Epithelial cell of alveolus of lung (primary cell): ENCODE measurements at places on chromosomes 11 and 22. TPM values are rescaled to one million over a fixed set of nuclear protein-coding genes. Genes with fewer than 3 reads are reported as not detected.

The POLA2 gene
- 11.7 and 18.0 TPM in 2 replicates for total RNA-seq

The A4GALT gene
- total RNA-seq, result 14.6 and 33.6 TPM in 2 replicates

The BAIAP2L2 gene
- 0.13 and 4.4 TPM in 2 replicates for total RNA-seq

The NECTIN1 gene
- 4.1 and 9.7 TPM in 2 replicates for total RNA-seq

The NCF4 gene
- not detected in 2 replicates for total RNA-seq

The LRRC74B gene
- total RNA-seq, result not detected in 2 replicates

The PHF21B gene
- total RNA-seq, result not detected in 2 replicates
